ENCODE measurements at places on chromosomes 2 and 18.

- no peak for DNase-seq
Observed at GRCh38 chr2:196274387-196274809, 103.0 kb upstream of the STK17B start.

DNA sequence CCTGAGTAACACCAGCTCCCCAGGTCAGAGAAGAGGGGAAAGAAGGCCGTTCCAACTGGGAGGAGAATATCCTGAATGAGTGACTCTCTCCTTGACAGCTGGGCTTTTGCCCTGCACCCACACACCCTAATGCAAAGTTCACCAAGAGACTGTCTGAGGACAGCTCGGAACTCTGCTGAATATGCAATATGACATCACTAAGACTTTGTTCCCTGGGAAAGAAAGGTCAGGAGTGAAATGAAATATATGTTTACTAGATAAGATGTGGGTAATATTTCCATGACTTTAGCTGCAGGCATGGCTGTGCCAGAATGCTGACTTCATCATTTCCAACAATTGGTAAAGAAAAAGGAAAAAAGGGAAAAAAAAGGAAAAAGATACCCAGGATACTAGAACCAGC is 488.2 kb upstream of the RAB6C start:
- no peak for DNase-seq

GRCh38 chr2:108384662-108385393 is 7.1 kb downstream of the SULT1C4 start:
- DNase-seq, result no peak

- no peak for DNase-seq
Observed at GRCh38 chr18:21115519-21116411, 4.2 kb upstream of the ROCK1 start.

GRCh38 chr2:158512323-158512722 is 55.6 kb downstream of the PKP4 start:
- no peak for DNase-seq

DNA sequence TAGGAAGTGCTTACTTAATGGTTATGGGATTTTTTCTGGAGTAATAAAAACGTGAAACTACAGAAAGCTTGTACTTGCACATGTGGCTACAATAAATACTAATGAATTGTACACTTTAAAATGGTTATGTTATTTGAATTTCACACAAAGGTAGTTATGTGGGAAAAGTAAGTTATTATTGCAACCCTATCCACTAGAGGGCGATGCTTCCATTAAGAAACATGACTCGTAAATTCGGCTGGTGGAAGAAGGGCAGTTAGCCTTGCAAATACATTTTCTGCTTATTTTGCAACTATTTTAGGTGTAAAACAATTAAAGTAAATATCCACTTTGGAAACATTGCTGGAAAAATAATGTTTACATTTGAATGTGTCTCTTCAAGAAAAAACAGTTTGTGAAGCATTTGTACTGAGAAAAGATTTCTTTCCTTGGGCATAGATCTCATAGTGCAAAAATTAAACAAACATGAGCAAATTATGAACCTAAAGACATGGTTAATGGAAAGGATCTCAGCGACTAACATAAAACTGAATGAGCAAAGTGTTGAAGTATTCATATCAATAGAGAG is 68.1 kb upstream of the CSRNP3 start:
- no peak for DNase-seq

DNA sequence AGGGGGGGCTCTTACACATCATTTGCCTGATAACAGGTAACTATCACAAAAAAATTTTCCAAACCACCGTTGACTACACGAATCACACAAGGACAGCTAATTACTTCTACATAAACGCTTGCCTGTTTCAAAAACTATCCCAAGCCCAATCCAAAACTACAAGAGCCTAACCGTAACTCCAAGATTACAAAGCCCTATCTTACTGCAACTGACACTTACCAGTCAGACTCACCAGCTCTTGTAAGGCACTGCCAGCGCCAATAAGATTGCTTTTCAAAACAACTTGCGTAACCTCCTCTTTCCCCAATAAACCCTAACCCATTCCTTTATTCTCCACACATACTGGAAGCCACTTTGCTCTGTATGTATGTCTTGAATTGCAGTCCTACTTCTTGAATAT is 148.4 kb downstream of the NBAS start:
- DNase-seq, result no peak

DNA sequence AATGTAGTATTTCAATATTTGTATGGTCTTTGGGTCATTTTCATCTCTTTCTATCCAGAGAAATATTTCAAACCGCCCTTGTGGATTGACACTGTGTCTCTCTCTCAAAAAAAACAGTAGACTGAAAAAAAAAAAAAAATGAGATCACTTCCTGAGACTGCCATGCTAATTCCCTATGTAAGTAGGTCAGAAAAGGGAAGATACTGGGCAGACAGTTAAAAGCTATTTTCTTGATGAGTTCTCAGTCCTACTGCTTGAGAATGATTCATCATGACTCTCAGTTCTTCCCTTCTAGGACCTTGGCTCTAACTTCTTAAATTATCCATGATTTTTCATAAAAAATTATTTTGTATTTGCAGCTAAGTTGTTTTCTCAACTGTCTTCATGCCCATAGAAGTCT is 672.3 kb upstream of the REG3G start:
- DNase-seq, result no peak

DNA sequence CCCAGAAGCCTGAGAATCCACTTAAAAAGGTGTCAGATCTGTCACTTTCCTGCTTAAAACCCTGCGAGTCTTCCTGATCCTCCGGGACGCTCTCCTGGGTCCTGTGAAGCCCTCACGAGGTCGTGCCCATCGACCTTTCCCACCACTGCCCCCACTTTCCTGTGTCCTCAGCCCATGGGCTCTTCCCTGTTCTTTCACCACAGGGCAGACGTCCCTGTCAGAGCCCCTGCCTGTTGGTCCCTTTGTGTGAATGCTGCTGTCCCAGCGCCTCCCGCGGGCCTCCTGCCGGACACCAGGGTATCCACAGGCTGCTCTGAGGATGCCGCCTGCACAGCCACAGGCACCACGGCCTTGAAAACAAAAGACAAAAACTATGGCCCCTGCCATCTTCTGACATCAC is 125.6 kb downstream of the TMEM18 start:
- no peak for DNase-seq

GRCh38 chr2:211900000-211900399 is 638.6 kb downstream of the ERBB4 start:
- DNase-seq, result no peak

- no peak for DNase-seq
Observed at GRCh38 chr18:64474773-64475172, 325.9 kb upstream of the LINC00305 start.

DNA sequence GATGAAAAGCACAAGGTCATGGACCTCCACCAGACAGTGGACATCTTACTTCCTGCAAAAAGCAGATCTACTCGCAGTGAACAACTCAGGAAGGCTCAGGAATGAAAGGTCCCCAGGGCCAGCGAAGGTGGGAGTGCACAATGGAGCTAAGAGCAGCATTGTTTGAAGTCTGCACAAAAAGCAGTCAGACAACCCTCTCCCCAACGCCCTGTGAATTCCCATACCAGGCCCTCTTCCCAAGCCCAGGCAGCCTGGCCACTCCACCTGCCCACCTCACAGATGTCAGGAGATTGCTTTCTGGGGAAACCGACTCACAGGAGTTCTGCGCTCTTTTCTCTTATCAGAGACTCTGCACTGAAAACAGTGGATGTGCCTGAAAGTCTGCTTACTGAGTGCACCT is 34.8 kb downstream of the ST8SIA5 start:
- no peak for DNase-seq

- no peak for DNase-seq
Observed at GRCh38 chr2:72936660-72937355, 19.5 kb downstream of the EMX1 start.

DNA sequence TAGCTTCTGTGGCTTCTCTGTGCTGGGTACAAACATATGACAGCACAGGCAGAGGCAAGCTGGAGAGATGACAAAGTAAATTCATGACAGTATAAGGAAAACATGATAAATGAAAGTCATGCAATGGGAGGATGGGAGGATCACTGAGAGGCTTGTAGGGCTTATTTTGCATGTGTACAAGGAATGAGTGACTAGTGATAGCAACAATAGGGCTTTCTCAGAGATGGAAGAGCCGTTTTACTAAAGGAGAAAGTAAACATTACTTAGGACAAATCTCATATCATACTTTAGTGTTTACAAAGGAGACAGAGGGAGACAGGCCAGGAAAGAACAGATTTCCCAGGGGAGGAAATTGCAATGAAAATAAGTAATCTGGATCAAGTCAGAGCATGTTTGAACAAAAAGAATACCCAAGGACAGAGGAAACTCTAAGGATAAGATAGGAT is 82.5 kb upstream of the RBMS1 start:
- no peak for DNase-seq

DNA sequence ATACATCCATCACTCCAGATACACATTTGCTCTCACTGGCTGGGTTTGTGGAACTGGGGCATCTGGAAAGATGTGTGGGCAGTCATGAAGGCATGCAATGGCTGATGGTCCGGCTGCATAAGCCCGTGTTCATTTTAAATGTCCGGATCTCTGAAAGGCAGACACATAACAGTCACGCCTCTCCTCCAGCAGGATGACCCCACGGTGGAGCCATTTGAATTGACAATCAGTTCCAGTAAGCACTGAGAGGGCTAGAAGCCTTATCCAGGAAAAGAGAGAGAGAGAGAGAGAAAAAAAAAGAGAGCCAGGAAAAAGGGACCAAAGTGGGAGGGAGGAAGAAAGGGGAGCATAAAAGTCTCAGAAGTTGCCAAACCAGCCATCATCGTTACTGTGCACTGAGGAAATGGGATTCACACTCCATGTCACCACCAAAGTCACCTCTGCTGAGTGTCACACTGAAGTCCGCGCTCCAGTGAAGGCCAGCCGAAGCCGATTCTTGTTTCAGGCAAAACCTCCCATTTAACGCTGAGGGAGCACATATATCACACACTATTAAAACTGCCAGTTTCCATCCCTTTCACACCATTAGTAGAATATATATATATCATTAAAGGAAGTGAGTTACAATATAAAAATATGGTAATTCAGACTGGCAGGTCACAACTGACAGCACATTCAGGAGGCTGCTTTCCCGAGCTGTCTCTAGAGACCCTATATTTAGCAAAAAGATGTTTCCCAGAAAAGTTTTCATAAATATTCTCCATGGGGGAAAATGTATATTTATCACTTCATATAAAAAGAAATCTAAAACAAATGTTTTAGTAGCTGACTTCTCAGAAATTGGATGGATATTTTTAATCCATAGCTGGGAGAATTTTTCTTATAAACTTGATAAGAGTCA is 142.0 kb downstream of the ACTR3 start:
- no peak for DNase-seq

GRCh38 chr2:842151-842803 is 108.4 kb upstream of the SNTG2 start:
- DNase-seq, result no peak

- no peak for DNase-seq
Observed at GRCh38 chr2:23624915-23625314, 239.9 kb downstream of the KLHL29 start.

DNA sequence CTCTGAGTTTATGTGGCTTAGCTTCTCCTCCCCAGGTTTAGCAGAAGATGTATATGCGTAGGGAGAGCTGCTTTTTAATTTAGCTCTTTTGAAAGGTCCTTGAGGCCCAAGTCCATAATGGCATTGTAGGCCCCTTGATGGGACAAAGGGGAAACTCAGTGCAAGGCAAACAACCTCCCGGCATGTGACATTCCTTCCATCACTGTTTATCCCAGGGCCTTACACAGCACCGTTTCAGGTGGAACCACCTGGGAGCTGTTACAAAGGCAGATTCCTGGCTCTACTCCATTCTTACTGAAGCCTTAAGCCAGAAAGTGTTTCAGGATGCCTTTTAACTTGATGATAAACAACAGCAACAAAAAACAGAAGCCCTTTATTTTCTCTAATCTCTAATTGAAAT is 555.4 kb downstream of the SLC4A3 start:
- no peak for DNase-seq

DNA sequence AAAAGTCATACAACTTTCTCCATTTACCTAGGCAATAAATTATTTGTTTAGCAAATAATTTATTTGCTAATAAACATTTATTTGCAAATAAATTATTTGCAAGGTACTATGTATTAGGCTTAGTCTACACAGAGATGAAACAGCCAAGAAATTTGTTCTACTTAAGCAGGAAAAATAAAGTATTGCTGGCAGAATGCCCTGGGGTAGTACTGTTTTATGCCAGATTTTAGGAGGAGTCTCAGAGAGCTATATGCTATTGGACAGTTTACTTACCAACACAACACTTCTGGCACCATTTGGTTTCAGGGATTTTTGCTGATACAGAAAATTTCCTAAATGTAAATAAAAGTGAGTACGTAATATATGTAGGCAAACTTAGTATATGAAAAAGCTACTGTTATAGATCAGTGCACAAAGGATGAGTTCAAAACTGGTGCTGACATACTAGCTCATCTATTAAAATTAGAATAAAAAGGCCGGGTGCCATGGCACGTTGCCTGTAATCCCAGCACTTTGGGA is 23.2 kb upstream of the CDKL4 start:
- DNase-seq, result no peak

GRCh38 chr2:236782938-236783337 is 213.3 kb downstream of the ACKR3 start:
- DNase-seq, result no peak

GRCh38 chr2:85628658-85629057 is 12.7 kb downstream of the USP39 start:
- DNase-seq, result no peak

- DNase-seq, result no peak
Observed at GRCh38 chr18:1513519-1513918, 608.8 kb downstream of the ADCYAP1 start.

DNA sequence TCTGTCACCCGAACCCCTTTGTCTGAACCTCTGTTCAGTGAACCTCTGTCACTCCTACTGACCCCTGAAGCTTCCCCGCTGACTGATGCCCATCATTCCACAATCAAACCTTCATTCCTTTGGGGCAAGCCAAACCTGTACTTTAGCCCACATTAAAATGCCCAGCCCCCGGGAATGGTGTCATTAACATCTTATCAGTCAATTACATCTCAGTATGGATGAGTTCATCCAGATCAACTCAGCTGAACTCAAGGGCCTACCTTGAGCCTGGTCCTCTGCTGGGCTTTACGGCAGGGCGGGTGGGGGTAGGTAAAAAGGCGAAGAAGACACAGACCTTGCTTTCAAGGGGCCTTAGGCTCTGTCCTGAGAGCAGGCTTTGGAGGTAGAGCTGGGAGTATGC is 154.4 kb upstream of the SMAD2 start:
- no peak for DNase-seq

GRCh38 chr2:151862700-151863099 is 34.5 kb upstream of the ARL5A start:
- DNase-seq, result no peak

GRCh38 chr2:14632133-14632936 is at the start of gene LRATD1:
Gene LRATD1 (plus strand): TSS chr2:14632717. CDS start chr2:14633980, 1,263 bp downstream.
- DNase-seq, result no peak

DNA sequence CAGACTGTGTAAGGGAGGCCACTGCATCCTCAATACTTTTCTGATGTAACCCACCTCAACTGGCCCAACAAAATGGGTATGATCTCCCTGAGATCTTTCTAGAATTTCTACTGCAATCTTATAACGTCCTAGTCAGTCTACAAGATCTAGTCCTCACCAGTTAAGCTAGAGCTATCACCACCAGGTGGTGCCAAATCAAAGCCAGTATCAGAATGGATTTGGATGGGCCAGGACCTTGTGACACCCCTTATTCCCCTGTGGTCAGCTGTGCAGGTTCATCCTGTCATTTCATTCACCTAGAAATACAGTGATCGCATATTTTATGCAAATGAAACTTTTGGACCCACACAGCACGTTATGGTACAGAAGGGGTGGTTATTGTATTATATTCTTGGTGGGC is 90.3 kb downstream of the OLA1 start:
- DNase-seq, result no peak

Data from stimulated activated CD4-positive, alpha-beta T cell treated with anti-CD3 and anti-CD28 coated beads, Interleukin-12 subunit alpha, Interleukin-12 subunit beta, amount 100 ng/mL, for 24 hours (primary cell).